MV-4-11 (cell line): ENCODE measurements at places on chromosomes 6 and 20.

- no peak for DNase-seq
Observed at GRCh38 chr6:109867970-109868358, 110.1 kb upstream of the GPR6 start.

- DNase-seq: peak; percentile 54
Observed at GRCh38 chr6:148934539-148934938, 187.7 kb downstream of the UST start.

- DNase-seq: peak; percentile 16
Observed at GRCh38 chr6:68638230-68638900, 3.3 kb downstream of the ADGRB3 start.

- DNase-seq: no peak
Observed at GRCh38 chr6:149580880-149581279, 14.7 kb downstream of the GINM1 start.

GRCh38 chr6:103101267-103101666 is 1707.8 kb downstream of the GRIK2 start:
- no peak for DNase-seq

GRCh38 chr6:29589423-29590048 is 4.6 kb downstream of the OR2H2 start:
- DNase-seq: peak; percentile 18

- DNase-seq: peak; percentile 83
Observed at GRCh38 chr6:150212778-150213177, 69.9 kb downstream of the PPP1R14C start.

GRCh38 chr6:66291905-66292304 is 584.9 kb upstream of the EYS start:
- DNase-seq: no peak

DNA sequence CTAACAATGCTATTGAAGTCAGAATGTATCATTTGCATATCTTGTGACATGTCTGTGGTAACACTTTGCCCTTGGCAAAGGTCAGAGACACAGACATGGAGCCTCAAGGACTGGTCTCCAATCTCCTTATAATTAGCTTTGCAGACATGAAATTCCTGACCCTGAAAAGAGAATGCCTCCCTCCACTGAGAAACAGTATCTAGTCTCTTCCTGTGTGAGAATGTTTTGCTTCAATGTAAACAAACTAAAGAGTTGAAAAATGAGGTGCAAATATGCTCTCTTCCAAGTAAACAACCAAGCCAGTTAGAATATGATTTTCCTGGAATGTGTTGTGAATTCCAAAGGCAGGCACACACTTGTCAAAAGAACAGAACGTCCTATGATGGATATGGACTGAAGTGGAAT is 407.1 kb upstream of the MARCKS start:
- DNase-seq: no peak

GRCh38 chr6:136415351-136416007 is 125.8 kb upstream of the BCLAF1 start:
- peak; percentile 82 for DNase-seq

- DNase-seq: peak; percentile 79
Observed at GRCh38 chr20:56358600-56359211, at the start of gene FAM210B. TSS of gene FAM210B (plus strand) at chr20:56358974. CDS start at chr20:56359006, 32 bp downstream.

DNA sequence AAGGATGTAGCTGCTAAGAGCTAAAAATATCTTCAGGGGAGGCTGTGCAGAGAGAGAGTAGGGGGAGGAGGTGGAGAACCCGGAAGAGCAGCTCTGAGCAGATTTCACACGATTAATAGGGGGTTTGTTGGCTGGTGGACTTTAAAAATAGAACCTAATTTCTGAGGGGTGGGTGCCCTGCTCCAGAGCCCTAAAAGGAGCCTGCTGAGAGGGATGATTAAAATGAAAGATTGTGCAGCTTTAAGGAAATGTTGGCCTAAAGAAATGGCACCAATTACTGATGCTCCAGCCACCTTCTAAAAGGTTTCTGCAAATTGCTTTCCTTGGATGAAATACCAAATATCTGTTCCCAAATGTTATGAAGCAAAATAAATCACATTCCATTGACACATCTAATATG is 202.8 kb upstream of the BTBD3 start:
- no peak for DNase-seq

DNA sequence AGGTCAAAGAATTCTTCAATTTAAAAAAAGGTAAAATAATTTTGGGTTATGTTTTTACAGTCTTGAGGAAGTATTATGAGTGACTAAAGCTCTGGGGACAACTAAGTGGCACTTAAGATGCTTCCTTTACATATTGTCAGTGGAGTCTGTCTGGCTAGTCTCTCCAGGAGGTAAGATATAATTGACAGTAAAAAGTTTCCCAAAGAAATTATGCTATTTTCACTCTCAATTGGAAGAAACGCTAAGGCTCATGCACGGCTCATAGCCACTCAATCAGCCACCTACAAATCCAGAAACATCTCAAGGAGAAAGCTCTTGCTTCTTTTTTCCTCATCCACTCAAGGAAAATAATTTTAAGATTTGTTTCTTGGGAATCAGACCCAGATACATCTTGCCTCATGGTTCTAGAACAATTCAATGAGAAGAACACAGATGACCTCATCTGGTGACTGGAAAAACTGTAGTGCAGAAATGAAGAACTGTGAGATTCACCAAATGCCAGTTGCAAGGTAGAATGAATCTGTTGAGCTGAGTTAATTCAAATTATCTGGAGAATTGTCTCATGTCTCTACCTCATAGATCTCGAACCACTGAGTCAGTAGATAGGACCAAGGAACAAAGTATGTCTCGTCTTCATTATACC is 252.9 kb downstream of the TPBG start:
- no peak for DNase-seq

GRCh38 chr20:61925555-61926252 is 140.0 kb downstream of the TAF4 start:
- no peak for DNase-seq

- peak; percentile 29 for DNase-seq
Observed at GRCh38 chr6:128036808-128037570, 136.1 kb upstream of the THEMIS start.

- DNase-seq: no peak
Observed at GRCh38 chr20:48460681-48461080, 367.1 kb downstream of the PREX1 start.

- DNase-seq: no peak
Observed at GRCh38 chr20:61719691-61720347, 345.9 kb downstream of the TAF4 start.
